ENCODE measurements at places on chromosomes 3 and 15. TPM values are rescaled to one million over a fixed set of nuclear protein-coding genes. Genes with fewer than 3 reads are reported as not detected.

The SYNPR gene
- total RNA-seq, result not detected

The REC114 gene
- total RNA-seq, result 0.60 TPM

The ARRDC4 gene
- total RNA-seq, result 15.9 TPM

The C3orf33 gene
- 6.6 TPM for total RNA-seq

The CMTM8 gene
- total RNA-seq, result 6.3 TPM

The ROBO1 gene
- total RNA-seq, result 10.8 TPM

The IGSF11 gene
- 3.1 TPM for total RNA-seq

The TRPC1 gene
- total RNA-seq, result 9.2 TPM

The UPK1B gene
- total RNA-seq, result 0.11 TPM

The TEX55 gene
- not detected for total RNA-seq

The CCDC14 gene
- total RNA-seq, result 6.4 TPM

GRCh38 chr3:171732756-171733155, 77.5 kb downstream of the PLD1 start:
- DNase-seq, result no peak

- no peak for DNase-seq
These were observed 237.7 kb upstream of the AZI2 start for GRCh38 chr3:28586325-28586724.

DNA sequence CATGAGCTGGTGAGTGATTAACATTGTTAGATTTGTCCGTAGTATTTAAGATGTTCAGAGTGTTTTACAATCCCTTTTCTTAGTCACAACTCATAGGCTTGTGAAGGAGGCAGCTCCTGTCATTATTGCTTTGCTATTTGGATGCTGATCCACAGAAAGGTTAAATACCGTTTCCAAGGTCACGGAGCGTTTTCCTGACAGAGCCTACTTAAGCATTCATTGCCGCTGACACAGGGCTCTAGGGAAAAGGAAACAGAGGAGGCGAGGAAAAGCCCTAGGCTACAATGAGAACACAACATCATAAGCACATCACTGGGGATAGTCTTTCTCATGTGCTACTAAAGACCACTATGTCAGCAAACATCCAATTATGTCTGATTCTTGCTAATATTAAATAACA, 38.5 kb upstream of the CPB1 start:
- DNase-seq, result no peak

DNA sequence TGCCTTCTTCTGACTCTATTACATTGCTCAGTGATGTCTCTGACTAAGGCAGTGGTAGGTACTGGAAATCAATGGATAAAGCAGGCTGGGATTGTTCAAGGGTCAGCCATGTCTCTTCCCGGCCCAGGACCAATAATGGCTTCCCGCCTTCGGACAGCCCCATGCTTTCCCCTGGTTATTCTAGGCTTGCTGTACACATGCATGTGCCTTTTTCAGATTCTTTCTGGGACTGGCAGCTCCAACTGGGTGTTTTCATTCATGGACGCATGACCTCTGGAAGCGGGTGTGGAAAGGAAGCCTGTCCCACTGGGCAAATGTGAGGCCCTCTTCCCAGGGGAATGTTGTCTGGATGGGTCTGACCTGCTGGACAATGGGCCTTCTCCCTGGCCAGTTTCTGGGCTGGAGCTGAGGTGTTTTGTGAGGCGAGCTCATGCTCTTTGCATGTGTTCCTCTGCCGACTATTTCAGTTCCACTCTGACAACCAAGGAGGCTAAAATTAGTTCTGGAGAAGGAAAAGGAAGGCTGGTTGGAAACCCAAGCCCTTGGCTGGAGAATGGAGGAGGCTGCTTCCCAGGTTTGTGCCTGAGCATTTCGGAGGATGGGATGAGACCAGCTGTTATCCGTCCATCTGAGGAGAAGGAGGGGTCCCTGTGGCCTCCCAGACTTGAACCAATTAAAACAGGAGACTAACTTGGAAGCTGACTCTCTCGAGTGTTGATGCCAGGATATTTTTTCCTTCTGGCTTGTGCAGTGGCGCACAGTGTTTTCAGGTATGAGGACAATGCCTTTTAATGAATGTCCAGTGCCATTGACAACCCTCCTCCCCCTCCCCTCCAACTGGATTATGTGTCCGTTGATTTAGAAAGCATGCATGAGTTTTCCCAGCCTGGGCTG, 6.9 kb downstream of the ACVR2B start:
- DNase-seq, result no peak

DNA sequence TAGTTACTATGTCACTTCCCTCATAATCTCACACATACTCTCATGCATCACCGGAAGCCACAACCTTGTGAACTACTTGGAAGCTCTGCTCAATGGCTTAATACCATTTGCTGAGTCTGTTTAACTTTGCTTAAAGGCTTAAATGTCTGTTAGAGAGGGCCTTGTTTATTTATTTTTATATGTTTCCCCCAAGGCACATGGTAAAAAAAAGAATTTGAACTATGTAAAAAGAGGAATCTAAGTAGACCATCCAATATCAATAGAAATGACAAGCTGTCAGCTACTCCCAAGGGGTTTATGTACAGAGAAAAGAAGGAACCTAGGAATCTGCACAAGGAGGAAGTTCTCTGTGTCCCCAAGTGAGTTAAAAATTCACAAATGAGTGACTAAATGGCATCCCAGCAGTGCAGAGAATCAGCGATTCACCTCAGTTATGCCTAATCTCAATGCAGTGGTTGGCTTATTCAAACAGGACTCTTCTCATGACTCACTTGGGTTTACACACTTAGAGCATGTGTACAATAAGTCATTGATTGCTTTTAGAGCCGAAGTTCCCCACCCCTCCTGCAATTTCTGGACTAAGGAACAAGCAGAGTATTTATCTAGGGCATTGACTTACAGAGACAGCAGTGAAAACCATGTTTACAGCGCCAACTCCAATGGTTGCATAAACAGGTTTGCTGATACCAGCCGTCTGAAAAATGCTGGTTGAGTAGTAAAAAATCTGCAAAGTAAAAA, 24.4 kb downstream of the SLC2A2 start:
- no peak for DNase-seq

GRCh38 chr3:65963787-65964677, 74.7 kb downstream of the MAGI1 start:
- DNase-seq, result no peak

DNA sequence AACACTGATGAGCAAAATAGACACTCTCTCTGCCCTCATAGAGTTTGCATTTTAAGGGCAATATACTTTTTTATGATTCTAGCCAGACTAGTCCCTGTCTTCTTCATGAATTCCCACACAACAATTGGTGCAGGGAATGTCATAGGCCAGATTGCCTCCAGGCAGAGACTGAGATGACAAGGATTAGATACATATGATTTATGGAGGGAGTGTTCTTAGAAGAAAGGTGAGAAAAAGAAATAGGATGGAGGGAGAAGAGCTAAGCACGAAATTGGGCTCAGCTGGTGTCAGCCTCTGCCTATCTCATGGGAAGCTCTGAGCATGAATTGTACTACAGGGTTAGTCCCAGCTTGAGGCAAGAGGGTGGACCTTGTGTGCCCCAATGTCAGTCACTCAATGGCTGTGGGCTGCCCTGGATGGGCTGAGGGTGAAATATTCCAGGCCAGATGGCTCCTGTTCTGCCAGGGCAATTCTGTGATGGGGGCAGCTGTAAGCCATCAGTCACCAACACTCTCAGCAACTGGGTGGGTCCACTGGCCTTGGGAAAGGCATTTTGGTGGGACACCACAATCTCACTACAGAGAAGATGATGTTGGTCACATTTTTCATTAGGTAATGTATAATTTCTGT, 31.1 kb downstream of the EIF1B start:
- no peak for DNase-seq

- DNase-seq, result no peak
These were observed 31.5 kb upstream of the OCA2 start for GRCh38 chr15:28130651-28131050.

GRCh38 chr3:183526838-183527427, 28.6 kb downstream of the KLHL6 start:
- DNase-seq, result no peak

DNA sequence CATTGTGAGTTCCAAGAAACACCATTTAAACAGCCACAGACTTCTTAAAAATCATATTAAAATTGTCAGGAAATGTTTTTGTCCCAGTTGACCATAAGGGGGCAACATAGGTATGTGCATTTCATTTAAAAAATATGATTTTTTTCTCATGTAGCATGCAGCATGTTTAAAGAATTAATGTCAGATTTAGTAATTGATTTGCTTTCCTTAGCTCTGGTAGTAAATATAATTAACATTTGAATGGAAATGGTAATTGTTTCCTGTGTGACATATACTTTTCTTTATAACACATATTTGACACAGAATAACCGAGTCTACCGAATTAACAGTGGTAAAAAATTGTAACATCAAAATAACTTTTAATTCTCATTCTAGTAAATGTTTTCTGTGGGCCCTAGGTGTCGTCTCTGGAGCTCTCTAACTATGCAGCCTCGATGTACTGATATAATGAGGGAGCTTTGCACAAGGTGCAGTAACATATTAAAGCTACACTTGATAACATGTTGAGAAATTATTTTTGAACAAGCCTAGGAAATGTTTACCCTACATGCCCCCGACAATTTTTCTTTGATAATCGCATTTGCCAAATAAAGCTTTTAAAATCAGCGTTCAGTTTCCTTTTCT, 34.9 kb downstream of the NXPE3 start:
- no peak for DNase-seq

- no peak for DNase-seq
These were observed 60.6 kb downstream of the SUCLG2 start for GRCh38 chr3:67593761-67594234.

GRCh38 chr3:141753399-141753798, 9.8 kb upstream of the GRK7 start:
- no peak for DNase-seq

DNA sequence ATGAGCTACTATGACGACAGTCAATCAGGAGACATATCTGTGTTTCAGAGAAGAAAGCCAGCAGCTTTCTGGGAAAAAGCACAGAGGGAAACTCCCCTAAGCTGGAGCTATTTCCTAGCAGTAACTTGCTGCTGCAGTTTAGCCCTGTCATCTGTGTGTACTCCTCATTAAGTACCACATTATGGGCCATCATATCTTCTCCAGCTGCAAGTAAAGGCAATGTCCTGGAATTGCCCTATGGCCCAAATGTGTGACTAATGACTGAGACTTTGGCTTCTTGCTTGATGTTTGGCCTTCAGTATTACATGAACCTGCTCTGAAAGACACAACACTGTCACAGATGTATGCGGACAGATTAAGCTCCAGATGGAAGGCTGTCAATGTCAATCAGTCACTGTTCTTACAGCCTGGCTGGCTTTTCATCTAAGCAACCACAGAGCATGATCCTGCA, 190.8 kb downstream of the FHIT start:
- no peak for DNase-seq
